Stimulated activated CD8-positive, alpha-beta memory T cell treated with anti-CD3 and anti-CD28 coated beads, Interleukin-4, amount 100 ng/mL, for 24 hours (primary cell): ENCODE measurements at places on chromosomes 3 and 15.

GRCh38 chr3:101823525-101823924 lies 25.8 kb upstream of the NFKBIZ start:
- DNase-seq: no peak

- no peak for DNase-seq
Measured at GRCh38 chr15:73930371-73930770, 4.1 kb downstream of the LOXL1 start.

- no peak for DNase-seq
Measured at GRCh38 chr15:100690795-100691158, 88.4 kb downstream of the ASB7 start.

GRCh38 chr3:102348904-102349303 lies 85.9 kb upstream of the ZPLD1 start:
- no peak for DNase-seq

DNA sequence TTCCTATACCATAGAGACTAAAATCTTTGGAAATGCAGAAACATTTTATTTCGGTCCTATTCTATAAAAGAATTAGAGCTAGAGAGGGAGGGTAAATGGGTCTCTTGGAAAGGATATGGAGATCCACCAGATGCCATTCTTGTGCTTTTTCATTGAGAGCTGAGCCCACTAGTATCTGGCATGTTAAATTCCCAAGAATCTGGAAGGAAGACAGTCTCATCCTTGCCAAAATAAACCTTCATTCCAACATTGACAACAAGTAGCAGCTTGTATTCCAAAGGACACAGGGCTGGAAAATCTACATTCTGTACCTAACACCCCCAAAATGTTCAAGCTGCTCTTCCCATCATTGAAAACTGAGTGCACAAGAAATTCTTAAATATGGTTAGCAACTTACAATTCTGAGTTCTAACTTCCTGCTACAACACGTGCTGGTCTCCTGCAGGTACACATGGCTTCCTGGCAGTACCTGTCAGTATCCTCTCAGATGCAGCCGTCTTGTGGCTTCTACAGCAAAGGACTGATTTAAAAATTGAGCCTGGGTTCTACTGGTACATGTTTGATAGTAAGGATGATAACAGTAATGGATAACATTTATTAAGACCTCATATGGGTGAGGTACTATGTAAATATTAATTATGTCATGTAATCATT lies 348.1 kb downstream of the SV2B start:
- no peak for DNase-seq

DNA sequence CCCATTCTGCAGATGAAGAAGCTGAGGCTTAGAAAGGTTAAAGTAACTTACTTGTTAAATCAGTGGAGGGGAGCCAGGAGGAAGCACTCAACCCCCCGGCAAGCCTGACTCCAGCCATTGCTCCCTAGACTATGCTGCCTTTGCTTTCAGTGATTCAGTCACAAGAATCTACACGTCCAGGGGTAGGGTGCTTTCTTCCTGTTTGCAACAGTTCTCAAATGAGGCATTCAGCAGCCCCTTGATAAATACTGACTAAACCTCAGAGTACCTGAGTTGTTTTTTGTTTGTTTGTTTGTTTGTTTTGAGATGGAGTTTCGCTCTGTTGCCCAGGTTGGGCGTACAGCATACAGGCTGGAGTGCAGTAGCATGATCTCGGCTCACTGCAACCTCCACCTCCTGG lies 28.6 kb downstream of the MAGEF1 start:
- no peak for DNase-seq

DNA sequence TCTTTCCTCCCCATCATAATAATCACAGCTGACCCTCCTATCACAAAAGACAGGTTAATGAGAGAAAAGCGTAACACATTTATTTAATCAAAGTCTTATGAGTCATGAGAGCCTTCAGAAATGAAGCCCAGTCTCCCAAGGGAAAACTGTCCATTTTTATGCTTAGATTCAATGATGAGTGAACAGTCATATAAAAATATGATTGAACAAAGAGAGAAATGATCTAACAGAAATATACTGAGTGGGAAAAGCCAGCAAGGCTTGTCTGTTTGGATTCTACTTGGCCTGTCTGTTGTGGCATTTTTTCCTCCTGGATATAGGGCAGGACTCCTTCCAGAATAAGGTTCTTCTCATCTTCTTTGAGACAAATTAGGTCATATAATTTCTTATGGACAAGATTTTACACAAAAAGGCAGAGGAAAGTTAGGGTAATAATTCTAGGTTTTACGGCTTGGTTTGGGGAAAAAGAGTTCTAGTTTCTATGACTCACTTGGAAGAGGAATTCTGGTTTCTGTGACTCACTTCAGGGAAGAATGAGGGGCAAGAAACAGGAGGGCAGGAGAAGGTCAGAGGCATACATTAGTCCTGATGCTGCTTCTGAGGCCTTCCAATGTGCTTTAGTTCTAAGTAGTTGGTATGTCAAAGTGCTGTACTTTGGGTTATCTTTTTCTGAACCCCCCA lies 534.2 kb downstream of the ZIC1 start:
- no peak for DNase-seq
